ENCODE measurements at places on chromosomes 6 and 20. TPM values are rescaled to one million over a fixed set of nuclear protein-coding genes. Genes with fewer than 3 reads are reported as not detected.

The TRIM40 gene
- total RNA-seq: 0.20 TPM

The HIVEP2 gene
- total RNA-seq: 26.8 TPM

The TCP1 gene
- 94.1 TPM for total RNA-seq

The OR2B6 gene
- total RNA-seq: not detected

The PRR18 gene
- 0.28 TPM for total RNA-seq

The CSTF1 gene
- 24.4 TPM for total RNA-seq

The TMC2 gene
- total RNA-seq: 0.32 TPM

The SCUBE3 gene
- total RNA-seq: 0.22 TPM

The BFSP1 gene
- 0.51 TPM for total RNA-seq

The SLPI gene
- 8.3 TPM for total RNA-seq

The ISM1 gene
- 15.3 TPM for total RNA-seq

The DEFB124 gene
- total RNA-seq: not detected

The DUSP22 gene
- total RNA-seq: 75.5 TPM

The SULF2 gene
- 29.7 TPM for total RNA-seq

The HRH3 gene
- total RNA-seq: not detected

The ZSCAN16 gene
- 6.4 TPM for total RNA-seq

The RAET1L gene
- total RNA-seq: not detected

The HDGFL1 gene
- total RNA-seq: not detected

The FAM83D gene
- 0.92 TPM for total RNA-seq

The IPCEF1 gene
- 28.3 TPM for total RNA-seq

- no peak for DNase-seq
Observed at GRCh38 chr6:131739136-131739535, 28.3 kb upstream of the CTAGE9 start.

DNA sequence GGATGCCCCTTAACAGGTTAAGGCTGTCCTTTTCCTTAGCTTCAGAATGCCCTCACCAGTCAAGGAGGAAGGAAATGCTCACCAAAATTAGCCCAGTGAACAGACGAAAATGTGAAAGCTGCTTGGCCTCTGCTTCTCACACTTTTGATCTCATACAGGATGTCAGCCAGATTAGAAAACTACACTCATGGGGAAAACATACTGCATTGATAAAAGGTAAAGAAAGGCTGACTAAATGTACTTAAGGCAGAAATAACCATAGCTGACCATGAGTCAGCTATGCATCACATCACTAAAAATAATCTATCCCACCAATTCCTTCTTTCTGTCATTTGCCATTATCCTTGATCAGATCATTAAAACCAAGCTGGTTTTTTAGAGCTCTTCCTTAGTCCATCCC lies 198.4 kb upstream of the TENT5A start:
- DNase-seq: no peak

DNA sequence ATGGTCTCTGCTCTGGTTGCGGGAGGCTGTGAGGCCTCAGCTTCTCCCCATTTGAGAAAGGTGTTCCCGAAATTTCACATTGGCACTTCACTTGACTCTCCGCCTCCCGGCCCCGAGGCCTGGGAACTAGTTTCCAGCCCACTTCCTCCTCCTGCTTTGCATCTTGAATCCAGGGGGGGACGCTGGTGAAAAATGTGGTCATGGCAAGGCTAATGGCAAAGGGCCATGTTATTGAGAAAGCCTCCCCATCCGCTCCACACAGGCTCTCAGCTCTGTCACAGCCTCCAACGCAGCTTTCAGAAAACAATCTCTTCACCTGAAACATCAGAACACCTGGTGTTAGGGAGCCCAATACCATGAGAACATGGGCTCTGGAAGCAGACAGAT lies 5.6 kb downstream of the PLAGL2 start:
- DNase-seq: no peak

GRCh38 chr20:57682184-57683101 lies 27.4 kb downstream of the PMEPA1 start:
- no peak for DNase-seq

GRCh38 chr20:571754-572441 lies 28.3 kb upstream of the CSNK2A1 start:
- no peak for DNase-seq

GRCh38 chr6:11714116-11714797 lies 64.3 kb downstream of the ADTRP start:
- DNase-seq: no peak

DNA sequence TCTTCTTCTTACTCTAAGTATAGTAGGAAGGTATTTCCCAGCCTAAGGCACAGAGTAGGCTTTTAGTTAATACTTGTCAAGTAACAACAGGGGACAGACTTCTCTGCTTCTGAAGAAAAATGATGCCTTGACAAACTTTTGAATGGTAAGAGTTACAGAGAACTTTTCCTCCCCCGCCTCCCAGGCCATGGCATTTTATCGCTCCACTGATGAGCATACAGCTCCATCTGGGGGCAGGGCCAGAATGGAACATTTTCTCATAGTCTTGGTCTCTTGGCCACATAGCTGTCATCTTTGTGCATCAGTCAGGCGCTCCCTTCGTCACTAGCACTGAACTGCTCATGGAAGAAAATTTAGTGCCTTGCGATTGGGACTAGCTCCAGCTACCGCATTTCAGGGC lies 1066.8 kb upstream of the CITED2 start:
- DNase-seq: peak; percentile 73

- no peak for DNase-seq
Observed at GRCh38 chr6:39263303-39264037, 34.2 kb upstream of the KCNK5 start.

DNA sequence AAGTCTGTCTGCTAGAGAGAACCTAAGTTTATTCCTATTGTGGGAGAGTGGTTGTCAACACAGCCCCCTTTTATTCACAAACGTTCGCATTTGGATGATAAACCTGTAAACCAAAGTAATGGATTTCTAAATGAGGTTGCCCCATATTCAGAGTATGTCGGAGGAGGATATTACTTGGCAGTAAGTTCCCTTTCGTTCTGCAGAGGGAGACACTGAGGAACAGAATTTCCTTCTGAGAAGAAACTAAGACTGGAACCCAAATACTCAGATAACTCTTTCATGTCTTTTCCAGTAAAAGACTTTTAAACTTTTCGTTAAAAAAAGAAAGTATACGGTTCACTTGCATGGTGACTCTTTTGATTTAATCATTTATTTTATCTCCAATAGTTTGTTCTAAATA lies 754.6 kb upstream of the MMS22L start:
- no peak for DNase-seq

- no peak for DNase-seq
Observed at GRCh38 chr6:17714879-17715851, 8.4 kb upstream of the NUP153 start.

DNA sequence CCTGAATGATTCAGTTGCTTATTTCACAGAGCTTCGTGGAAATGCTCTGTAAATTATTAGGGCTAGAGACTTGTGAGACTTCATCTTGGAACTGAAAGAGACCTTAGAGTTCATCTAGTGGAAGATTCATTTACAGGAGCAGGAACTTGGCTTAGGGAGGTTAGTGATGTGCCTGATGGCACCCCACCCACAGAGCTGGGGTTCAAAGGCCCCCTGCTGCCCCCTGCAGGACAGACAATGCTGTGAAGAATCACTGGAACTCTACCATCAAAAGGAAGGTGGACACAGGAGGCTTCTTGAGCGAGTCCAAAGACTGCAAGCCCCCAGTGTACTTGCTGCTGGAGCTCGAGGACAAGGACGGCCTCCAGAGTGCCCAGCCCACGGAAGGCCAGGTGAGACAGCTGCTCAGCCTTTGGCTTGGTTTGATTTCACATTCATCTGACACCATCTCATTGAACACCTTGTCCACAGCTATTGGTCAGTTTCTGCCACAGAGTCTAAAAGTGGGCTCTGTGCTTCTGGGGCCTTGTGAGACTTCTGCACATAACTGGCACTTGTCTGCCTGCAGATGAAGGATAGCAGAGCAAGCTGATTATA lies 25.1 kb downstream of the MYBL2 start:
- peak; percentile 87 for DNase-seq

DNA sequence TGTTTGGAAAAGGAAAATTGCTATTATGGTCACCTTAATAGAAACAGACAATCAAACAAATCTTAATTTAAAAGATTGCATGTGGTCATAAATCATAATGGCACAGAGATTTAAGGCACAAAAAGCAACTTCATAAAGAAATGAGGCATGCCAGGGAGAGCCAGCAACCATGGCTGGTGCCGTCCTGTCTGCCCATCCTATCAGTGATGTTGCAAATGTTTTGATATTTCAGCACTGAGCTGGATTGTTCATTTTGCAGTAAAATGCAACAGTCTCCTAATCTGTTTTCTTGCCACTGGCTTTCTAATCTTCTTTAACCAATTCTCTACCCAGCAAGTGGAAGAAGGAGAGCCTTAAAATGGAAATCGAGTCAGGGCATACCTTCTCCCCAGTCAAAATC lies 249.8 kb downstream of the SAMD5 start:
- no peak for DNase-seq

- no peak for DNase-seq
Observed at GRCh38 chr6:106514583-106514885, 114.8 kb downstream of the RTN4IP1 start.

GRCh38 chr20:17161673-17162481 lies 65.0 kb upstream of the PCSK2 start:
- DNase-seq: no peak

- no peak for DNase-seq
Observed at GRCh38 chr6:46221222-46221793, 50.5 kb upstream of the ENPP5 start.

GRCh38 chr6:5333658-5334057 lies 72.3 kb downstream of the FARS2 start:
- DNase-seq: no peak

GRCh38 chr20:46402331-46402811 lies 4.0 kb downstream of the ELMO2 start:
- DNase-seq: no peak

GRCh38 chr6:73798592-73798991 lies 102.6 kb downstream of the CD109 start:
- DNase-seq: no peak

DNA sequence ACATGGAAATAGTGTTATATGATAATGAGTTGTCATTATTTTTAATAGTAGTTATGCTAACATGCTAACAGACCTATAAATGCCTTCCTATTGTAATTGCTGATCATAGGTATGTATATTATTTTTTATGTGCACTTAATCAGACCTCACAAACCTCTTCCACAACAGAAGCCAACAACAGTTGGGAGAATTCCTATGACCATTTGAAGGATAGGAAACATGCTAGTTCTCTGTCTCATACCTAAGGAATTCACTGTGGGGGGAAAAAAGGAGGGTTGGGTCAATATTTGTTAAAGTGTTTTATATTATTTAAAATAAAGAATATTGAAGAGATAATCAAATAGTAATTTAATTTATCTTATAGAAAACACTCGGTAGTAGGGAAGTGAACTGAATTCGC lies 990.9 kb downstream of the EPHA7 start:
- no peak for DNase-seq

- DNase-seq: no peak
Observed at GRCh38 chr6:76003113-76003512, 69.3 kb downstream of the IMPG1 start.

GRCh38 chr6:40631744-40632143 lies 44.6 kb upstream of the LRFN2 start:
- no peak for DNase-seq

Data from spleen (tissue), 13 donors.